Calu3 (cell line): ENCODE measurements at places on chromosomes 16 and 17. TPM values are rescaled to one million over a fixed set of nuclear protein-coding genes. Genes with fewer than 3 reads are reported as not detected.

GRCh38 chr17:6831661-6832263 is at the start of gene TEKT1:
TSS of gene TEKT1 (minus strand) at chr17:6831729. CDS start at chr17:6830376, 1,353 bp downstream.
- peaks cover 6% of the 10 kb centered on the region for H3K36me3 ChIP-seq
- peak; percentile 77 for DNase-seq
- peak within 1 kb of the TSS; percentile 67 for H3K4me3 ChIP-seq
- H3K4me1 ChIP-seq = no peaks in the 10 kb centered on the region

DNA sequence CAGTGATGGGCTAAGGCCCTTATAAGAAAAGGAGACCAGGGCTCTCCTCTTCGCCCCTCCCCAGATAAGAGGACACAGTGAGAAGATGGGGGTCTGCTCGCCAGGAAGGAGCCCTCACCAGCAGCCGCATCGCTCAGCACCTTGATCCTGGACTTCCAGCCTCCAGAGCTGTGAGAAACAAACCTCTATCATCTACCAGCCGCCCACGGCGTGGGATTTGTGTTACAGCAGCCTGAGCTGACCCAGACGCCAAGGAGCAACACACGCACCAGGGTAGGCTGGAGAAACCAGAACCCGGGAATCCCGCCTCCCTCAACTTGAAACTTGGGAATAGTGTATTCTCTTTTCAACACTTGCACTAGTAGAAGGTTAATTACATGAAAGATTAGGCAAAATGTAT is 4.2 kb upstream of the ZG16B start:
- no peak for DNase-seq
- no peak overlapping the region for H3K4me3 ChIP-seq
- H3K36me3 ChIP-seq = no peaks in the 10 kb centered on the region
- peaks cover 9% of the 10 kb centered on the region for H3K4me1 ChIP-seq
- no peaks in the 10 kb centered on the region for H3K27me3 ChIP-seq

GRCh38 chr16:29675811-29676643 is 3.0 kb upstream of the QPRT start:
- no peaks in the 10 kb centered on the region for H3K4me1 ChIP-seq
- no peak for DNase-seq
- no peak overlapping the region for H3K4me3 ChIP-seq
- H3K36me3 ChIP-seq = no peaks in the 10 kb centered on the region
- H3K27ac ChIP-seq = no peak overlapping the region

DNA sequence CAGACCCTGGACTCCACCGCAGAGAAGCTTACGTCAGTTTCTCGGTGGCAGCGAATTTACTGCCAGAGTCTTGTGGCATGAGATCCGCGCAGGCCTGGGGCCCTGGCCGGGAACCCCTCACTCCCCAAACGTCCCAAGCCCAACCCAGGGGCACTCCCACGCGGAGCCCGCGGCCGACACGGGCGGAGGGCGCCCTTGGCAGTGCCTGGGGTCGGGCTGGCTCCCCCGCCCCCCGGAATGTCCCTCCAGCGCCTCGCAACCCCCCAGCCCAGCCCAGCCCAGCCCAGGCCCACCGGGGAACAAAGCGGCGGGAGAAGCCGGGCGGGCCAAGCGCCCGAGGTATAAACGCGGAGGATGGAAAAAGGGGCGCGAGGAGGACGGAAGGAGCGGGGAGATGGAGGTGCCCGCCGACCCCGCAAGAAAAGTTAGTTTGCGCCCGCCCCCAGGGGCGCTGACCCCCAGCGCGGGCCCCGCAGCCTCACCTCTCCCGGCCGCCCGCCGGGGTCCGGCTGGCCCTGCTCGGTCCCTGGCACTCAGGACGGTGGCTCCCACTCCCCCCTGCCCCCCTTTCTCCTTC is 330 bp downstream of the CASKIN2 start:
- no peak for DNase-seq
- peaks cover 69% of the 10 kb centered on the region for H3K36me3 ChIP-seq
- no peak overlapping the region for H3K27ac ChIP-seq
- no peaks in the 10 kb centered on the region for H3K27me3 ChIP-seq
- H3K4me3 ChIP-seq = peak overlapping the region; percentile 77

DNA sequence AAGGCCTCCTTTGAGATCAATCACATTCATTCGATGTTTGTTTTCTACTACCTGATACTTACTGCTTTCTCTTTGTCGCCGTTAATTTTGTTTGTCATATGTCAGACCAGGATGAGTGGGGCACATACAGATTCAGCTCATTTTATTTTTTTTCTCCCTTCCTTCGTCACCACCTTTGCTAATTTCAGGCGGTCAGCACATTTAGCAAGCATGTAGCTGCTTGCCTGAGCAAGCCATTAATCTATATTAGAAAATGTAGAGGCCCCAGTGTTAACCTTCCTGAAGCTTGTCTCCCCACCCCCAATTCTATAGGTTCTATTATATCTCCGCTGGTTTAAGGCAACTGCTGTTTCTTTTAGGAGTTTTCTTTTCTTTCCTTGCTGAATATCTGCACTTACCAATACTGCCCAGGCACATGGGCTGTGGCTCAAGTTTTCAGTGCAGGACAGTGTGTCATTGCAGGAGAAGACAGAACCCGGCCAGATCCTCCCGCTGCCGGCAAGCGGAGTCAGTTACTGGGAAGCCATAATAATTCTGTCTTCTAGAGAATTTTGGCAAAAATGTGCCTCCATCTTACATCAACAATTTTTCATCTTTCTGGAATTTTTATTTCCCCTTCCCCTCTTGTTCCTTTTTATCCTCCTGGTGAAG is 714.3 kb downstream of the WWOX start:
- no peaks in the 10 kb centered on the region for H3K36me3 ChIP-seq
- no peak overlapping the region for H3K27ac ChIP-seq
- no peak for DNase-seq
- H3K4me1 ChIP-seq = no peaks in the 10 kb centered on the region
- H3K4me3 ChIP-seq = no peak overlapping the region
- H3K27me3 ChIP-seq = no peaks in the 10 kb centered on the region

CD7 gene
- total RNA-seq = 0.34 TPM in 1 of 2 replicates, not detected in the other
